ENCODE measurements at places on chromosomes 7 and 10.

GRCh38 chr10:4663162-4663992 is 162.6 kb upstream of the AKR1E2 start:
- peak; percentile 100 for DNase-seq

DNA sequence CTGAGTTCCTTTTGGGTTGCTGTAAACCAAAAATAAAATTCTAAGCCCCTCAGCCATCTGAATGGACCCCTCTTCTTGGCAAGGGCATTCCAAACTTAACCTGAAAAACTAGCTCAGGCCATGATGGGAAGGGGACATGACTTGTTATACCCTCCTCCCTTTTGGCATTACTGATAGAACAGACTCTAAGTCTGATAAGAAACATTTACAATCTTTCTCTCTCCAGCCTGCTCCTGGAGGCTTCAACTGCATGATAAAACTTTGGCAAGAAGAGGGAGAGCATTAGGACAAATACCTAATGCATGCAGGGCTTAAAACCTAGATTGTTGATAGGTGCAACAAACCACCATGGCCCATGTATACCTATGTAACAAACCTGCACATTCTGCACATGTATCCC is 40.9 kb upstream of the ATOH7 start:
- no peak for DNase-seq

DNA sequence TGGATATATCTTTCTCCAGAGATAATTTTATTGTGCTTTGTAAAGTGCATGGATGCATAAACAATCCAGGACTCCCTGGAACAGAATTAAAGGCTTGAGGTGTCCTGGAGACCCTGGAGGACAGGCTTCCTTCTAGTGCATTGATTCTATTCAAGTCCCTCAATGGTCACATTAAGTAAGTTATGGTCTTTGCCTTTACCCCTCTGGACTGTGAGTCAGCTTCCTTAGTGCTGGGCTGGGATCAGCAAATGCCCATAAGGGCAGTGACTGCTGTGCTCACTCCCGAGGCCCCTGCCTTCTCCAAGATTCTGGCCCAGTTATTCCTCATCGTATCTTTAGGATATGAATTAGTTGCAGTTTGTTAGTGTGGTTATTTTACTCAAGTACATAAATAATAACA is 178.7 kb upstream of the PRSS58 start:
- DNase-seq, result no peak

GRCh38 chr7:46909601-46910051 is 672.3 kb downstream of the TNS3 start:
- peak; percentile 93 for DNase-seq

DNA sequence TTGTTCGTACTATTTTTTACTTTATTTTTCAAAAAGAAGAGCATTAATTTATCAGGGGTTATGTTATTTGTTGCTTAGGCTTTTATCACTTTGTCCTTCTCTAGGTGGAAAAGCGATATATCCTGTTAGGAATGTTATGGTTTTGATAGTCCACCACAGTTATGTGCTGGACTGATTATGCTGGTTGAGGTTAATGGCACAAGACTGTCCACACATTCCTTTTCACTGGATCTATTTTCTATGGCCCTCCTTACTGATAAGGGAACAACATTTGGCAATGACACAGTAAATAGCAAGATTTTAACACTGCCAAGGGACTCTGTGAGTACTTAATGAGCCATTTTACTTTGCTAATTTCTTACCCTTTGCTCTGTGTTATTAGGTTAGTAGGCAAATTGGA is 1212.3 kb downstream of the NXPH1 start:
- DNase-seq, result no peak

DNA sequence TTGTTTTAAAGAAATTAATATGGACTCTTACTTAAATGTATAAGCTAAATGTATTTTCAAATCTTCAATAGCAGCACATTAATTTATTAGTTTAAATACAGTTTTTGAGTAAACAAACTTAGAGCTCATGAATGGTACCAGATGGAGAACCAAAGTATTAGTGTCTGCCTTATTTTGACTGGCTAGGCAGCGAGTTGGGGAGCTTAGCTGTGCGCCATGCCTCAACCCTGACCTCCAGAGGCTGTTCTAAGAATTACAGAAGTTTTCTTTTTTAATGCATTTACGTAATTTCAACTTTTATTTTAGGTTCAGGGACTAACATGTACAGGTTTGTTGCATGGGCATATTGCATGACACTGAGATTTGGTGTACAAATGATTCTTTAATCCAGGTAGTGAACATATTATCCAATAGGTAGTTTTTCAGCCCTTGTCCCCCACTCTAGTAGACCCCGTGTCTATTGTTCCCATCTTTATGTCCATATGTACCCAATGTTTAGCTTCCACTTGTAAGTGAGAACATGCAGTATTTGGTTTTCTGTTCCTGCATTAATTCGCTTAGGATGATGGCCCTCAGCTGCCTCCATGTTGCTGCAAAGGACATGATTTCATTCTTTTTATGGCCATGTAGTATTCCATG is 166.8 kb downstream of the IQUB start:
- peak; percentile 45 for DNase-seq

DNA sequence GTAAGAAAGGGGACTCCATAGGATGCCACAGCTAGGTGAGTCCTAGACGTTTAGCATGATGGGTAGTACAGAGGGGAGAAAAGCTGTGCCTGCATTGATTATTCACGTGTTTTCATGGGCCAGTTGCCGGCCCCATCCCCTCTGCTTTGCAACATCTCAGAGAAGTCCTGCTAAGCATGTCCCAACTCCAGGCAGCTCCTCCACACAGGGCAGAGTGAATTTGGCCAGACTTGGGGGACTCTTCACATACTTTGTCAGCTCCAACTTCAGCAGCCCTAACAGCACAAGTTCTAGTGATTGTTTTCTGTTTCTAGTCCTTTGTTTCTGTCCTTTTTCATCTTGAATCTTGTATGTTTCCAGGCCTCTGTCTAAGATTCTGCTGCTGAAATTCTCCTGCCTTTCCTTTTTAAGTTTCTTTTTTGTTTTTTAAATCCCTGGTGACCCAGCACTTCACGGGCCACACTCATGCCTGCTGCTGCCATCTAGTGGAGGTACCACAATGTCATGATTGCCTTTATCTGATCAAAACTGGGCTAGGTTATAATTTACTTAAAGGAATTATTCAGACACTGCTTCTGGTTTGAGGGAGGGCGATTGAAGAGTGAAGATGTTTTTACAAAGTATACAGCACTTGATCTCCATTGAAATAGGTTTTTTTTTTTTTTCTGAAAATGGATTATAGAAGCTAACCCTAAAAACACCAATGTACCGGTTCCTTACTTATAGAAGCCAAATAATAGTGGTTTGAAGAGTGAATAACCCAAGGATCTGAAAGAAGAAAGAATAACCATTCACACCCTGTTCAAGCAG is 276.9 kb downstream of the CSTF2T start:
- DNase-seq, result peak; percentile 47

- DNase-seq, result no peak
Measured at GRCh38 chr7:18626717-18627116, 131.2 kb downstream of the HDAC9 start.

- peak; percentile 53 for DNase-seq
Measured at GRCh38 chr7:143263266-143264195, at the start of gene GSTK1. TSS of gene GSTK1 (plus strand) at chr7:143263441. CDS start at chr7:143263514, 73 bp downstream.

DNA sequence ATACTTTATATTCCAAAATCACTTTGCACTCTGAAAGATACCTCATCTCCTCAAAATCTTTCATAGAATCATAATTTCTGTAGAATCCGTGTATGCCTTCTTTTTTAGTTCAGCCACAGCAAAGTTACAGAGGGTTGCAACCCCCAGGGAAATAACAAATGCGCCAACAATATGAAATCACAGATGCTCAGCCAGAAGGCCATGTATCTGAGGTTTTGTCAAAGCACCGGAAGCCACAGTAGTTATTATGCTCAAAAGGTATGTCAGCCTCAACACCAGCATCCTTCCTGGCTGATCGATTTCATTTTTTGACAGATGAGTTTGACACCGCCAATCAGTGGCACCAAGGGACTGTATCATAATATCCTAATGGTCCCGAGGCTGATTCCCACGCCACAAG is 204.1 kb downstream of the KCNMA1 start:
- no peak for DNase-seq

DNA sequence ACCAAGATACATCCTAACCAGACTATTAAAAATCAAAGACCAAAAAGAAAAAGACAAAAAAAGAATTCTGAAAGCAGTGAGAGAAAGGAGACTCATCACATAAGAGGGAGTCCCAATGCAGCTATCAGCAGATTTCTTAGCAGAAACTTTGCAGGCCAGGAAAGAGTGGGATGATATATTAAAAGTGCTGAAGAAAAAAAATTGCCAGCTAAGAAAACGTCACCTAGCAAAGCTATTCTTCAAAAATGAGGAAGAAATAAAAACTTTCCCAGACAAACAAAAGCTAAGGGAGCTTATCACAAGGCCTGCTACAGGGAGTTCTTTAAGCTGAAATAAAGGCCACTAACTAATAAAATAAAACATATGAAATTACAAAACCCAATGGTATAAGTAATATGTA is 40.5 kb upstream of the CDK6 start:
- no peak for DNase-seq

- DNase-seq, result no peak
Measured at GRCh38 chr7:151080067-151080521, 515 bp downstream of the FASTK start.

DNA sequence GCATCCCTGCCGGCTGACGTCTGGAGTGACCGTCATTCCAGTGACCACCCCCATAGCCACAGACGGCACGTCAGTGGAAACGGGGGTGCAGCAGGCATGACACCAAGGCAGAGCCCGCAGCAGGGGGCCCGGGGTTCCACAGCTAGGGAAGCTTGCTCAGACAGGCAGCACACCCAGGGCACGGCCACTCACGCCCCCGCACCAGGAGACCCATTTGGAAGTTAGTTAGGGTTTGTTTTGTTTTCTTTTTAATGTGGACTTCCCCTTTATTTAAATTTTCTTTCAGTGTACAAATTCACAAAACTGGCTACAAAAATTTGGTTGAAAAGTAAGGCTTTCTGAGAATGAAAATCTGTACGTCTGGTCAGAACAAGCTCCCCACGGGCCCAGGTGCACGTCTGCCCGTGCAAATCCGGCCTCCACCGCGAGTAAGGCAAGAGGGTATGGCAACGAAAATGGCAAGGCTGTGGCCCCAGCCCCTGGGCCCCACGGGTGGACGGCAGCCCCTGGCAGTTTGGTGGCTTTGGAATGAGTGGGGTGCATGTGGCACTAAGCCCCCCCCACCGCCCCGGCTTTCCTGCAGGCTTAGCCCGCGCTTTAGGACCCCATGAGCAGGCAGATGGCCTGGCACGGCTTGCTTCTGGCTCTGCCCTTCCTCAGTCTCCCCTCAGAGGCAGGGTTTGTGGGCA is 124.2 kb downstream of the FAM53B start:
- DNase-seq, result peak; percentile 23

GRCh38 chr10:16968416-16969041 is 151.3 kb upstream of the RSU1 start:
- DNase-seq, result peak; percentile 43

- peak; percentile 98 for DNase-seq
Measured at GRCh38 chr7:129307592-129307991, 82.8 kb downstream of the AHCYL2 start.

GRCh38 chr7:107115762-107116540 is 52.9 kb upstream of the HBP1 start:
- DNase-seq, result no peak

GRCh38 chr10:69632516-69633199 is 2.6 kb downstream of the FAM241B start:
- DNase-seq, result no peak
